Activated CD4-positive, alpha-beta T cell treated with anti-CD3 and anti-CD28 coated beads for 36 hours (primary cell): ENCODE measurements at places on chromosomes 4 and X. TPM values are rescaled to one million over a fixed set of nuclear protein-coding genes. Genes with fewer than 3 reads are reported as not detected.

Gene TSPAN7
- 0.42 TPM for total RNA-seq

Gene CNKSR2
- total RNA-seq = 7.3 TPM

Gene TGIF2LX
- total RNA-seq = not detected

Gene CDKN2AIP
- 19.4 TPM for total RNA-seq

Gene LGI2
- not detected for total RNA-seq

Gene CTSO
- 3.0 TPM for total RNA-seq

Gene DAPP1
- 25.9 TPM for total RNA-seq

Gene TLR3
- not detected for total RNA-seq

Gene HTR2C
- not detected for total RNA-seq

- no peak for DNase-seq
Observed at GRCh38 chr4:140633124-140633523, 64.4 kb upstream of the UCP1 start.

DNA sequence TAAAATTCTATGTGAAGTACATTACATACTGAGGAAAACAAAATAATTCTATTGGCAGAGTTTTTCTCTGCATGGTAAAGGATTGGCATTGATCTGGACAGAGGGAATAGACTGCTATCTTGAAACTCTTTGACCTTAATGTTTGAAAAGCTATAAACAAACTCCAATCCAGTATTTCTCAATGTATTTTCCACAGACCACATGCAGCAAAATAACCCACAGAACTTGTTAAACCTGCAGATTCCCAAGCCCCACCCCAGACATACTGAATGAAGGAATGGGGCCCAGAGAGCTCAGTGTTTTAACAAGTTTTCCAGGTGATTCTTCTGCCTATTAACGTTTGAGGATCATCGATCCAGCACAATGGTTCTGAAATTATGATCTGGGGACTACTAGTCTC lies 15.7 kb downstream of the RNF128 start:
- DNase-seq = no peak

DNA sequence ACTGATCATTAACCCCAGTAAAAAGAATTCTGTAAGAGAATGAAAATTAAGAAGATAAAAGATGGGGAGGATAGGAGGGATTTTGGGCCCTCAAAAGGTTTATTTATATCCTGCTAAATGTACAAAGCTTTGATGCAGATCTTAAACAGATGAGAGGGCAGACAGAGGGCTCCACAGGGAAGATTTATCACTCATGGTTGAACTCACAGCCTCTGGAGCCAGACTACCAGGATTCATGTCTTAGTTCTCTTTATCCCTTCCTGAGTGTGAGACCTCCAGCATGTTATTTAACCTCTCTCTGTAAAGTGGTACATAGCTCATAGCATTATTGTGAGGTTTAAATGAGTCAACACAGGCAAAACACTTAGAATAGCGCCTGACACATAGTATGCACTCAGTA lies 74.4 kb downstream of the SOWAHB start:
- DNase-seq = no peak

- no peak for DNase-seq
Observed at GRCh38 chr4:183522821-183523220, 18.0 kb downstream of the ING2 start.

GRCh38 chr4:82798168-82799005 lies at the start of gene SCD5:
Gene SCD5, minus strand, starts transcription at chr4:82798796. Its CDS starts 259 bp downstream, at chr4:82798537.
- DNase-seq = peak; percentile 72

GRCh38 chr4:38060829-38061431 lies 100.7 kb downstream of the PTTG2 start:
- DNase-seq = no peak

DNA sequence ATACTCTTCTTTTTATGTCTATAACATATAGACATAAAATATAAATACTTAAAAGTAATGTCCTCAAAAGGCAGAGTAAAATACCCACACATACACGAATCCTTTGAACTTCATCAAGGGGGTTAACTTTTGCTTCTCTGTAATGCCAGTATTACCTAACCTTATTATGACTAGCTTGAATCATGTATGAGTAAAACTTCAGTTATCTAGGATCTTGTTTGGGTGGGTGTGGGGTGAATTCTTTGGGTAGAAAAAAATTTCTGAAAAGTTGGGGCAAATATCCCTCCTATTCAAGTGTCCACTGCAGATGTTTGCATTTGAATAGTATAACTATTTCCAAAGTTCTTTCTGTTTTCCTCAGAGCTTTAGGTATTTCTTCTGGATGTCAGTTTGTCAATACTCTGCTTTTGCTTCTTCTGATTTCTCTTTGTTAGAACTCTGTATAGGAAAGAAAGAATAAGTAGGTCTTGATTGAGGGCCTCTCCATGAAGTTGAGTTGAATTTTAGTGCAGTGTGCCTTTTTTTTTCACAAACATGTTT lies 173.8 kb downstream of the ADGRL3 start:
- DNase-seq = no peak

GRCh38 chr4:175891851-175892250 lies 79.8 kb upstream of the GPM6A start:
- no peak for DNase-seq

- DNase-seq = no peak
Observed at GRCh38 chr4:5126231-5126630, 75.0 kb downstream of the STK32B start.

- no peak for DNase-seq
Observed at GRCh38 chr4:55933611-55934010, 15.1 kb upstream of the CEP135 start.

GRCh38 chrX:53184836-53185235 lies 40.2 kb downstream of the KDM5C start:
- no peak for DNase-seq

GRCh38 chrX:23380581-23380980 lies 45.9 kb downstream of the PTCHD1 start:
- DNase-seq = no peak

- no peak for DNase-seq
Observed at GRCh38 chr4:38958453-38959190, 73.6 kb downstream of the TMEM156 start.

DNA sequence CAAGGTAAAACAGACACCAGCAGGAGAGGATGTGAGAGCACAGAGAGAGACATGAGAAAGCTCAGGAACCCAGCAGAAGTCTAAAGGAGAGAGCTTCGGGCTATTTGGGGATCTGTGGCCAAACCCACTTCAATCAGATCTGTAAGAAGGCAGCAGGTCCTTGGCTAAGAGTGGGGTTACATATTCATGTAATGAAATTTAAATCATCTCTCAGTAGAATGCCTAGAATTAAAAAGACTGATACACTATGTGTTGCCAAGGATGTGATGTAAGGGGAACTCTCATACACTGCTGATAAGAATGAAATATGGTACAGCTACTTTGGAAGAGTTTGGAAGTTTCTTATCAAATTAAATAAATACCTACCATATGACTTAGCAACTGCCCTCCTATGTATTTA lies 35.8 kb downstream of the PDE5A start:
- DNase-seq = no peak

GRCh38 chr4:186823989-186824388 lies 100.3 kb upstream of the FAT1 start:
- no peak for DNase-seq

DNA sequence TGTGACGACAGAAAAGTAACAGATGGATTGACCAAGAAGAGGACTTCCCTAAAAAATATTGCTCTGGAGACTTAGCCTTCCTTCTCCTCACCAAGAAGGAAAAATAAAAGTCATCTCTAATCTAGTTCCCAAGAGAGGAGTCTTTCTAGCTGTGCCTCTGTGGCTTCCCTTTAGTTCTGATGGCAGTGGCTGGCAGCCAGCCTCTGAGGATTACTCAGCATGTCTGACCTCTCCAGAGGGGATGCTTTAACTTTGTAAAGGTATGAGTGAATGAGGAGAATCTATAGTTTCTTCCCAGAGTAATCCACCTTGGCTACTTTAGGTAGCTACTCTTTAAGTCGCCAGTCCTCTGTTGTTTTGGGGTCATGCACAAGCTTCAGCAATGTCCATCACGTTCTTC lies 163.9 kb upstream of the KIT start:
- DNase-seq = no peak

DNA sequence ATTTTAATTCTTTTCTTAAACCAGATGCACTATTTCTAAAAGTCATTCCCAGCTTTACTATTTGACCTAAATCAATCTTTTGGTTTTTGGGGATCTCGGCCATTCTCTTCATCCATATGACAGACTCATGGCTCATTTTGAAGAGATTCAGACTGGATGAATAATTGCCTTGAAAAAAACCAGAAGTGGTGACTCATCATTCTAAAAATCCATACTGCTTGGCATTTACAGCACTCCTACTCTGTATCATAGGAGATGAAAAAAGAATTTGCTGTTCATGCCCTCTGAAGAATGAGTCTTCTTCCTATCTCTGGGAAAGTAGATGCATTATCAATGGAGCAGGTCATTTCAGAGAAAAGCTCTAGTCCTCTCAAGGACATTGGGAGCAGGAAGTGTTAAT lies 220.5 kb upstream of the RPS6KA3 start:
- no peak for DNase-seq

DNA sequence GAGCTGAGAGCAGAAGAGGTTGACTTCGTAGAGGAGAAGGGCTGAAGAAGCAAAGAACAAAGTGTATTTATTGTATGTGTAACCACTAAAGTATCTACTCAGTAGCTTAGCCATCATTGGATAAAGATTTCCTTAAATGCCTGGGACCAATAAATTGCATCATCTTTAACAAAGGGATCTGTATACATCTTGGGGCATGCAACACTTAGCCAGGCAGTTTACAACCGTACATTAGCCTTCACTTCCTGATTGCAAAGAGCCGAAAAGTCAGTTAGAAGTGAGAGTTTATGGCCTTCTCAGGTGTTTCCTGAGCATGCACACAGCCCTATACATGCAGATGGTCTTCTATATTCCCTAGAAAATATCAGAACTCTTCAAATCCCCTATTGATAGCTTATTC lies 68.0 kb upstream of the MAGED1 start:
- no peak for DNase-seq

GRCh38 chr4:30792601-30793000 lies 72.4 kb downstream of the PCDH7 start:
- no peak for DNase-seq

- no peak for DNase-seq
Observed at GRCh38 chr4:148716431-148717052, 274.3 kb upstream of the NR3C2 start.
